ENCODE measurements at places on chromosomes 3 and 15.

- DNase-seq, result no peak
Observed at GRCh38 chr3:101020351-101021015, 27.3 kb upstream of the ABI3BP start.

- no peak for DNase-seq
Observed at GRCh38 chr15:61796056-61796455, 264.2 kb downstream of the VPS13C start.

- DNase-seq, result peak; percentile 80
Observed at GRCh38 chr15:42059661-42060476, 34.5 kb downstream of the PLA2G4D start.

DNA sequence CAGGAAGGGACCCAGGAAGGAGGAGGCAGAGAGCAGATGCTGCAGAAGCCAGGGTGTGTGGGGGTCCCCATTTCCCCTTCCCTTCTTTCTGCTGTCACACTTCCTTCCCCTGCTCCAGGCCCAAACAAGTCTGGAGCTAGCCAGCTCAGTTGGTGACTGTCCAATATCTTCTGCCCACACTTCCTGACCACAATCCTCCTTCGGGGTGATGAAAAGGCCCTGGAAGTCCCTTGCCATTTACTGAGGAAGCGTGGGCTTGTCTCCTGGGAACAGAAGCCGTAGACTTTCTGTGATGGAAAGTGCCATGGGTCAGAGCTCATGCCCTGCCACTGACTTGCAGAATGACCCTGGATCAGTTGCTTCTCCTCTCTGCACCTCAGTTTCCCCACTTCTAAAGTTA is 39.0 kb downstream of the ANAPC13 start:
- no peak for DNase-seq

GRCh38 chr3:30681649-30682211 is 75.3 kb downstream of the TGFBR2 start:
- DNase-seq, result no peak

DNA sequence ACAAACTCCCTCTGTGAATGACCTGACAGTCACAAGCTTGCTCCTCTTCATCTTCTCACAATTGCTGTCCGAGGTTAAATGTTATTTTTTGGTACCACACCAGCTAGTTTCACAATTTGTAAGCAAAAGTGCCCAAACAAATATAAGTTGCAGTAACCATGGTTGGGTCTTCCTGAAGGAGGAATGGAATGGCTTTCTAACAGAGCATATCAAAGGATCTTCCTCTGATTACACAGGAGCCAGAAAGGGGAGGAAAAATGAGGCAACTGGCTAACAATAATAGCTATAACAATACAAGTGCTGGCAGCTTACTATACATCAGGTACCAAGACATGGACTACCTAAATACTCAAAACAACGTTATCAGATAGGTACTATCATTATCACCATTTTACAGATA is 90.4 kb downstream of the WWTR1 start:
- DNase-seq, result no peak

- peak; percentile 91 for DNase-seq
Observed at GRCh38 chr15:101088788-101089578, 162.9 kb downstream of the CHSY1 start.

- DNase-seq, result no peak
Observed at GRCh38 chr3:192307631-192308030, 419.7 kb downstream of the FGF12 start.

DNA sequence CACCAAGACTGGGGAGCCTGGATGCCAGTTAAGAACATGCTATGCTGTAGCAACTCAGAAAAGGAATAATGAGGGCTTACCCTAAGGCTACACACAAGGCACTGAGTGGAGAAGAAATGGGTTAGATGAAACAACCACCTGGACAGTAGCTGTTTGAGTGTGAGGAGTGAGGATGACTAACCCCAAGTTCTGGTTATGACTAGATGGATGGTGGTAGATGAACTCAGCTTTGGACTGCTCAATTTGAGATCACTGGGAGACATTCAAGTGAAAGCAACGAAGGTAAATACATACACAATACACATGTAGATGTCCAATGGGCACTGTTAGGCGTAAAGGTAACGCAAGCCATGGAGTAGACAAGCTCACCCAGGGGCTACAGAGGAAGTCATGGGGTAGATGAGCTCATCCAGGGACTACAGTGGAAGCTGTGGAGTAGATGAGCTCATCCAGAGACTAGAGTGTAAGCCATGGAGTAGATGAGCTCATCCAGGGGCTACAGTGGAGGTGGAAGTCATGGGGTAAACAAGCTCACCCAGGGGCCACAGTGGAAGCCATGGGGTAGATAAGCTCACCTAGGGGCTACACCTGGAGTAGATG is 98.3 kb downstream of the ANO10 start:
- DNase-seq, result no peak

DNA sequence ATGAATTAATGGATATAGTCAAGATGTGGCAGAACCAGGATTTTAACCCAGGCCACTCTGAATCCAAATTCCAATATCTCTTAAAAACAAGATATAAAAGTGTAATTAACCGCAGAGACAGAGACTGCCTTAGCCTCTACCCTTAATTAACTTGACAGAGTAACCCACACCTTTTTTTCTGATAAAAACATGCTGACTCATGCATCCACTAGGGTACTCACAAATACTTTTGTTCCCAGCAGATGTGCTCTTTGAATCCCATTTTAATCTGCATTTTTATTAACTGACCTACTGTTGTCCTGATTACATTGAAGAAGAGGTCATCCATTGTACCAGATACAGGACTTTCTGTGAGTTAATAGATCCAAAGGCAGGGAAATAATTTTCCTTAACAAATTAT is 278.3 kb downstream of the CHL1 start:
- DNase-seq, result no peak

- no peak for DNase-seq
Observed at GRCh38 chr3:31690771-31691170, 158.0 kb downstream of the STT3B start.

- DNase-seq, result no peak
Observed at GRCh38 chr3:100891827-100892226, 101.4 kb downstream of the ABI3BP start.

GRCh38 chr3:147298511-147298982 is 107.8 kb downstream of the ZIC4 start:
- no peak for DNase-seq

GRCh38 chr3:50660386-50660785 is 14.3 kb upstream of the DOCK3 start:
- DNase-seq, result peak; percentile 15

DNA sequence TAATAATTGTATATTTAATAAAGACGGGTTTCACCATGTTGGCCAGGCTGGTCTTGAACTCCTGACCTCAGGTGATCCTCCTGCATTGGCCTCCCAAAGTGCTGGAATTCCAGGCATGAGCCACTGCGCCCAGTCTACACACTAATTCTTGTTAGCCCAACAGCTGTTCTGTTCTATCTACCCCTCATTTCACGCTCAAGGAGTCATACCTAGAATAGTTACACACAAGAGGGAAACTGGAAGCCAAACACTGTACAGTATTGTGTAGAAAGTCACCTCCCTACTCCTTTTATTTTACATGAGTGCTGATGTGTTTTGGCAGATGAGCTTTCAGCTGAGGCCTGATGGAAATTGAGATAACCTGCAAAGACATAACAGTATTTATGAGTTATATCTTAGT is 13.4 kb upstream of the CTDSPL2 start:
- DNase-seq, result no peak

DNA sequence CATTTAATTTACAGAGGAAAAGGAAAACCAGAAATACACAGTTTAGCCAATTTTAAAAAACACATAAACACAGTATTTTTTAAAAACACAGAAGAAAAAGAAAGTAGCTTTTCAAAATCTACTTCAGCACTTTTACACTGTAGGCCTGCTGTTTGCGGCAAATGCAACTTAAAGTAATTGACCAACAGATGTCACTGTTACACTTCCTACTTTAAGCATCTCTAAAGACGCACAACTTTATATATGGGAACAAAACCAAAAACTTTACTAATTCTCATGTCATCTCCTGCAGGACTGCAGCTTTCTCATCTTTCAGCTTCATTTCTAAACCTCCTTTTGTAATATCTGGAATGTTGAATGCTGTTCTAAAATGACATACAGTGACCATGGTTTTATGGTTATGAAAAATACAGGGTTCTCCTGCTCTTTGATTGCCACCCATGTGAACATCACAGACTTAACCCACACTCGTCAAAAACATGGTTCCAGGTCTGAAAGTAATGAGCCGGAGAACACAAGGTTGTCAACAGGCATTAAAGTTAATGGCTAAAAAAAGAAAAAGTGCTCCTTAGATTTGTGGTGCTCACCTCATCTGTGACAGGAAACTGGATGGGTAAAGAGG is 107.9 kb downstream of the FMN1 start:
- DNase-seq, result no peak

DNA sequence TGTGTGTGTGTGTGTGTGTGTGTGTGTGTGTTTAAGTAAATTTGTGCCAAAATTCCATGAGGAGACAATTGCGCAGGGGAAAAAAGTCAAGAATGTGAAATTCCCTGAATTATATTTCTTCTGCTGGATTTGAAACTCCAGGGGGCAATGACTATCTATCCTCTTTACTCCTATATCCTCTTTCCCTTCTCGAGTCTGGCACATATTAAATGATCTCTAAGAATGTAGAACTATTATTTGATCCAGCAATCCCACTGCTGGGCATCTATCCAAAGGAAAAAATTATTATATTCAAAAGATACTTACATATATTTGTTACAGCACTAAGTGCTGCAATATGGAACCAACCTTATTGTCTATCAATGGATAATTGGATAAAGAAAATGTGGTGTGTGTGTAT is 350.1 kb upstream of the ADAMTS9 start:
- no peak for DNase-seq

GRCh38 chr3:129119365-129120100 is 2.1 kb downstream of the RAB43 start:
- peak; percentile 56 for DNase-seq

GRCh38 chr3:194828116-194828515 is 142.4 kb downstream of the FAM43A start:
- DNase-seq, result no peak

DNA sequence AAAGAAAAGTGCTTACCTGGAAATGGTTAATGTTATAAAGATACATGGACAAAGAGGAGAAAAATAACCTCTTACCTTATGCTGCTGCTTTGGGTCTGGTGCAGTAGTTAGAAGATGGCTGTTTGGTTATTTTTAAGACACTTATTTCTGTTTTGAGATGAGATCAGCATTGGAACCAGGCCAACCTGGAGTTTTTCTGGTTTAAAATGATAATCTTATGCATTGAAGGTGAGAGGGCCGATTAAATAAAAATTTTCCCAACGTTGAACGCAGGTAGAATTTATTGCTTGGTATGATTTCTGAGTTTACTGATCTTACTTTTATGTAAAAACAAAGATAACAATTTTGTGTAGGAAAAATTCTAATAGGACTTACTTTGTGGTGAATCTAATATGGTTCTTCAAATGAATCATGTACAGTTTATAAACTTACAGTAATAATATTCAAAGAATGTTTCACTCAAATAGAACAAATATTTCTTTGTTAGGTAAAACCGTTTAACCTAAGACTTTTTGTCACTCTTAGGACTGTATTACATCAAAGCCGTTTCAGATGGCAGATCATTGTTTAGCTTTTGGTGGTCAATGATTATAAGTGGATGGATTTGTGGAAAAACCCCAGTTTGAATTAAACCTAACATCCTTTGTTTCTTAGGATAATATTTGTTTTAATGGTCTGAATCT is 14.9 kb downstream of the UBE2E2 start:
- DNase-seq, result no peak

GRCh38 chr3:31704591-31705179 is 172.0 kb downstream of the STT3B start:
- DNase-seq, result no peak

- DNase-seq, result no peak
Observed at GRCh38 chr3:5195605-5196004, 8.1 kb downstream of the EDEM1 start.

DNA sequence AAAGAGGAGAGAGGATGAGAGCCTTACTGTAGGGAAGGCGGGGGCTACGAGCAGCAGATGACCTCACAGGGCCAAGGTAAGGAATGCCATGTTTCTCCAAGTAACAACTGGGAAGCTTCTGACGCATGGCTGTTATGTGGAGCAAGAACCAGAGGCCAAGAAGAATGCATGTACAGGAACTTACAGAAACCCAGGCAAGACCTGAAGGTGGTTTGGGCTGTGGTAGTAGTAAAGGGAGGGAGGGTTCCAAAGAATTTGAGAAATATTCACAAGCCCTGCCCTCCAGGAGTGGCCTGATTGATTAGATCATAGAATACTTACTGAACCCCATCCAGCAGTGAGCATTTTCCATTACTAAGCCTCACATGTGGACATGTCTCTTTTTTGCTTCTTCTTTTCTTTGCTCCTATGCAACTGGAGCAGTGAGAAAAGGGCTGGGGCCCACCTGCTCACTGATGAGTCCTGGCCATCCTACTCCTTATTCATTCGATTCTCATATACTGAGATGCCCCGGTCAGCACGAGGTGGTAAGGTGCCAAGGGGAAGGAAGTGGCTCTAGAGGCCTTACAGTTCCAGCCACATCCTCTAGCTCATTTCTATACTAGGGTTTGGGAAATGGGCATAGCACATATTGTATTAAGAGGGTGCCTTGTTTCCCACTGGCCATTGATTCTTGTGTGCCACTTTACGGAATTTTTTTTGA is 8.3 kb upstream of the SLC12A8 start:
- DNase-seq, result no peak

GRCh38 chr3:43870844-43871626 is 180.3 kb downstream of the ABHD5 start:
- no peak for DNase-seq

DNA sequence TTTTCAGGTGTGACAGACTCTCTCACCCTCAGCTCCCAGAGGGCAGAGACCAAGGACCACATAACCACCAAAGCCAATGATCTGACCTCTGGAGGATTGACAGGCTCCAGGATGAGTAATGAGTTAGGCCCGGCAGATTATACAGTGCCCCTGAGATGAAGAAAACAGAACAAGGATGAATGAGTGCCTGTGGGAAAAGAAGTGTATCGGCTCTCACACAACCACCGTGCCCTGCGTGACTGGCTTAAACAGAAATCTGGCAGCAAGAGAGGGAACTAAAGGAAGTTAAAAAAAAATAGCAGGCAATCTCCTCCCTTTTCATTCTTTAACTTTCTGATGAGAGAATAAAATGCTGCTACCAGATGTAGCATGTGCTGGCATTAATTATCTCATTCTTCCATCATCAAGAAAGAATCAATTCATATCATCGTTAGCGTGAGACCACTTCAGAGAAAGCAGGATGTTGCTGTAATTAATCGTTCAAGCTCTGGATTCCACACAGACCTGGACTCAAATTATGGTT is 227.5 kb upstream of the COL8A1 start:
- DNase-seq, result no peak

DNA sequence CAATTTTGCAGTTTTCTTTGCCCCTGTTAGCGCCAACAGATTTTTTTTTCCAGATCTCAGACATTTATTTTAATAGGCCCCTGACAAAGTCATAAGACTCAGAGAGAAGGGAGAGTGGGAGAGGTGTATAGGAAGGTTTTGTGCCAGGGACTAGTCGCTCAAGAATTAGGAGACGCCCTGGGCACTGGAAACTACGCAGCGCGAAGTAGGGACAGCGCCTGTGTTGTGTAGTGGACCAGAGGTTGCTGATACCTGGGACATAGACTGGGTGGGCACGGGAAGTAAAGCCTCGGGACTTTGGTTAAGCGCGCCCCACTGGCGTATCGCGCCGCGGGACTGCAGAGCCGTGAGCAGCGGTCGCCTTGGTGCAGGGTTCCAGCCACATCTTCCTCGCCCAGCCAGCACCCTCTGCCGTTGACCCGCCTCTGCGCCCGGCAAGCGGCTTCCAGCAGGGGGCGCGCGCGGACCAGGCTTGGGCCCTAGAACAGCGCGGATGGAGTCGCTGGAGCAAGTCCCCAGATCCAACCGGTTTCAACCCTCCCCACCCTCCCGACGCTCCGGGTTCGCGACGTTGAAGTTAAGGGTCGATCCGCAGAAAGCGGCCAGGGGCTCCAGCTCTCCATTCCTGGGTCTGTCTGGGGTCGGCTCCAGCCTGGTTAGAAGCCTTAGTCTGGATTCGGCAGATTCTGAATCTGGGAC is 3.0 kb upstream of the ISLR2 start:
- DNase-seq, result peak; percentile 93

All from activated CD4-positive, CD25-positive, alpha-beta regulatory T cell treated with anti-CD3 and anti-CD28 coated beads, Interleukin-2, amount 50 U/mL, for 72 hours (primary cell).